ENCODE measurements at places on chromosomes 2 and 18.

GRCh38 chr2:208046686-208047085 is 21.4 kb upstream of the PLEKHM3 start:
- DNase-seq = no peak

- no peak for DNase-seq
Measured at GRCh38 chr2:56671973-56672569, 488.3 kb downstream of the CCDC85A start.

DNA sequence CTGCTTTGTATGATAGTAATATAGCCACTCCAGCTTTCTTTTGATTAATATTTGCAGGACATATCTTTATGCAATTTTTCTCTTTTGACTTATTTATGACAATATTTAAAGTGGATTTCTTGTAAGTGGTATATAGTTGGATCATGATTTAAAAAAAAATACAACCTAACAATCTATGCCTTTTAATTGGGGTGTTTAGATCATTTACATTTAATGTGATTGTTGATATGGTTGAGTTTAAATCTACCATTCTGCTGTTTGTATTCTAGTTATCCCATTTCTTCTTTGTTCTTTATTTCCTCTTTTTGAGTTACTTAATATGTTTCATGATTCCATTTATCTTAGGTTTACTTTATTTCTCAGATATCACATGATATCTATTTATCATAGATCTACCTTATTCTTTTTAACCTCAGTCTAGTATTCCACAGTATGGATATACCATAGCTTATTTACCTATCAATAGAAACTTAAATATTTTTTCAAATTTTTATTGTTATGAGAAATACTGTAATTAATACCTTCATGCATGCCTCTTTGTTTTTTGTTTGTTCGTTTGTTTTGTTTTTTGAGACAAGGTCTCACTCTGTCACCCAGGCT is 19.3 kb upstream of the CIB4 start:
- DNase-seq = no peak

- no peak for DNase-seq
Measured at GRCh38 chr2:137539336-137539735, 424.9 kb upstream of the HNMT start.

DNA sequence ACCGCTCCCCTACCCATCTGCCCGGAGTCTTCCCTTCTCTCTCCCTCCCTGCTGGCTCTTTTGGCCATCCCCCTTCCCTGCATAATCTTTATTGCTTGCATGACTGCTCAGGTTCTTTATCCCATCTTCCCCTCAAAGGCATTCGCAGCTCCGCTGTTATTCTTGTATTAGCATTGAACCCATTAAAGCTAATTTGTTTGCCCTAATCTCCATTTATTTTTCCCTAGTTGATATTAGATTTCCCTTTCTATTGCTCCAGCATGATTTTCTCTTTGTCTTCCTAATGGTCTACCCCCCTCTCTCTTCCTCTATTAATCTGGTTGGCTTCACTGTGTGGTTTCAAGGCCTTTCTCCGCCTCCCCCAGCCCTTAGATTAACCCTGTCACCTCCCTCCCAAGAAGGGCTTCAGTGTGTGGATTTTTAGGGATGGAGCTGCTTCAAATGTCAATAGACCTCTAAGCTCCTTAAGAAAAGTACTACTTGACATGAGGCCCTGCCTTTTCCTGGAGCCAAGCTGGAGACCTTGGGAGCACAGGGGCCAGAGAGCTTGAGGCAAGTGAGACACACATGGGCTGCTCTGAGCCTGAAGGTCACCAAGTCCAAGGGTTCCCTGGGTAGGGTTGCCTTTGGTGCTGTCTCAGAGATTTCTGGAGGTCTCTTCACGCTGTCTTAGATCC is 20.1 kb downstream of the PAX8 start:
- DNase-seq = no peak

- no peak for DNase-seq
Measured at GRCh38 chr2:28615706-28616105, 119.8 kb downstream of the PLB1 start.

- DNase-seq = no peak
Measured at GRCh38 chr18:79856119-79857007, 58.6 kb downstream of the KCNG2 start.

DNA sequence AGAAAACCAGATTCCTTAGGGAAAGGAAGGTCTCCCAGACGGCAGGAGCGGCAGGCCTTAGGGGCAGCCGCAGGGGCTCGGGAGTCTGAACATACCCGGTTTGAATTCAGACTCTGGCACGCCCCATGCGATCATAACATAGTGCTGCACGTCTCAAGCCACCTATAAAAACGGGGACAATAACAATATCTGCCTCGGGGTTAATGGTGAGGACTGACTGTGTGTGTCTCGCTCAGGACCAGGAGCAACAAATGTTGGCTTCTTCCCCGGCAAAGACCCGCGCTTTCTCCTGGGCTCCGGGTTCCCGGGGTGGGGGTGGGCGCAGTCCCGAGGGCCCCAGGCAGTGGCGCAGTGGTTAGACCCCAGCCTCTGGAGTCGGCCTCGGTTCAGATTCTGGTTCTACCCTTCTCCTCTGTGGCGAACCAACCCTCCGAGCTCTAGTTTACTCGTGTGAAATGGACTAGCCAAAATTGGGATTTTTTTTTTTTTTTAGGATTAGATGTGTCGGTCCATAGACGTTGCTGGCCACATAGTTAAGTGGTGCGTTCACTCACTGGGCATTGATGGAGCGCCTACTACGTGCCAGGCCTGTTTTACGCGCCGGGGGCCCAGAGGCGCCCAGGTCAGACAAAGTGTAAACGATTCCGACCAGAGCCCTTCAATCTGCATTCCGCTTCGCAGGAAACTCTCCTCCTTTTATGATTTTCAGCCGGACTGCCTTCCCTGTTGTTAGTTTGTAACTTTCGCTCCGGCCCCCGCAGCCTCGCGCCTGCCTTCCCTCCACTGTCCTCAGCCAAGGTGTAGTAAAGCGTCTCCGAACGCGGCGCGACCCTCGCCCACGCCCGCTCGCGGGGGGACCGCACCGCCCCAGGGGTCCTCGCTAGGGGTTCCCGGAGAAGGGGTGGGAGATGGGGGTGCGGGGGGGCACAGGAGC is 820 bp upstream of the SH3BP4 start:
- DNase-seq = no peak

DNA sequence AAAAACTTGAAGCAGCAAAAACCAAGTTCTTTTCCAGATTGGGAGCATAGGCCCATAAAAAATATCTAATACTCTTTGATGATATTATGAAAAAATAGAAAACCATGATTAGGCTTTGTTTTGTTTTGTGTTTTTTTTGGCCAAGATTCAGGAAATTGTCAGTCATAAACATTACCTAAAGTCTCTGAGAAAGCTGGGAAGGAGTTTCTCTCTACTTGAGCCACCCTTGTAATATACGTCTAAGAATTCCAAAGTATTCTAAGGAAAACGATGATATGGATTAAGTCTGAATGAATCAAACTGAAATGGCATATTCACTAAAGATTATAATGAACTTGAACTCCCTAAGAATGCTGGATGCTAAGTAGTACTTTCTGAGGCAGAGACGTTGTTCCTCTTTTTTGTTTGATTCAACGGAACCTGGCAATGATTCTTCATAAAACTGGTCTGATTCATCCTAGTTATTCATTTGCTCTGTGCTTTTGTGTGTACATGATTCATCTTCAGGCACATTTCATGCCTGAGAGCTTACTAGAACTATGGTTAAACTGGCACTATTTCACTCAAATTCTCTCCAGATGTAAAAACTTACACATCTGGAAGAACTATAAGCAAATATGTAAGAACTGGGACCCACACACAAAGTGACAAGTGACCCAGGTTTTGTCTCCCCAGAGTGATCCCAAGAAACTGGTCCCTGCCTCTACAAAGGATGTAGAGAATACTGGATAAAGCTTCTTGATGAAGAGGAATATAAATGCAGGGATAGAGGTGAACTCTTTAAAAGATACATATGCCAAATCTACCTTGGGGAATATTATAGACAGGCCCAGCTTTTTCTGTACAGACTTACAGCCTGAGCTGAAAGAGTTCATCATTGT is 159.7 kb downstream of the DOCK10 start:
- no peak for DNase-seq

GRCh38 chr2:190849774-190850173 is 30.8 kb upstream of the GLS start:
- no peak for DNase-seq

DNA sequence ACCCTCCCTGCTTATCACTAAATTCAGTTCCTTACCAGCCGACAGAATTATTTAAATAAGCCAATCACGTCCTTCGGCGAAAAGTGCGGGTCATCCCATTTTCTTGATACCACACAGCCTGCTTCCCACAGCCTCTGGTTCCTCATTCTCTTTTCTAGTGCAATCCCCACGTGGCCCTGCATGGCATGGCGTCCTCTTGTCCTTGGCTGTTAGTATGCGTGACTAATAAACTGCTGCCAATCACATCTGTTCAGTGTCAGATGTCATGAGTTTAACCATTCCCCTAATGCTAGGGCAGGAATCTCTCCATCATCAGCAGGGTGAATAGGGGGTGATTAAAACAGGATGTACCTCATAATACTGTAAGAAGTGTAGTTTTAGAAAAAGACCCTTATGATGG is 62.8 kb upstream of the TSPYL6 start:
- DNase-seq = no peak

DNA sequence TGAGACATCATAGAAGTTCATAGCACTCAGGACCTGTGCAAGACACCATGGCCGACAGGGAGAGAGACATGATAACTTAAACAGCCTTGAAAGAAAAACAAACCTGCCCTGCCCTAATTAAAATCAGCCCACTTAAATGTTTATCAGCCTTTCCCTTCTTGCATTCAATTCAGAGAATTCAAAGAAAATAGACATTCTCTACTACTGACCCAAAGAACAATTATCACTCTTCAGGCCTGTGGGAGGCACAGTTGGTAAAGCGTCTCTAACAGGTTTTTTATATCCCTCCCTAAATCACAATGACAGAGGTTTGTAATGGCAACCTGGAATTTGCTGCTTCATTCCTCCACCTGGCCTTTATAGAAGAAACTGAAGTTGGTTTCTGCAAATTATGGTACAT is 1.7 kb downstream of the CDK15 start:
- no peak for DNase-seq

DNA sequence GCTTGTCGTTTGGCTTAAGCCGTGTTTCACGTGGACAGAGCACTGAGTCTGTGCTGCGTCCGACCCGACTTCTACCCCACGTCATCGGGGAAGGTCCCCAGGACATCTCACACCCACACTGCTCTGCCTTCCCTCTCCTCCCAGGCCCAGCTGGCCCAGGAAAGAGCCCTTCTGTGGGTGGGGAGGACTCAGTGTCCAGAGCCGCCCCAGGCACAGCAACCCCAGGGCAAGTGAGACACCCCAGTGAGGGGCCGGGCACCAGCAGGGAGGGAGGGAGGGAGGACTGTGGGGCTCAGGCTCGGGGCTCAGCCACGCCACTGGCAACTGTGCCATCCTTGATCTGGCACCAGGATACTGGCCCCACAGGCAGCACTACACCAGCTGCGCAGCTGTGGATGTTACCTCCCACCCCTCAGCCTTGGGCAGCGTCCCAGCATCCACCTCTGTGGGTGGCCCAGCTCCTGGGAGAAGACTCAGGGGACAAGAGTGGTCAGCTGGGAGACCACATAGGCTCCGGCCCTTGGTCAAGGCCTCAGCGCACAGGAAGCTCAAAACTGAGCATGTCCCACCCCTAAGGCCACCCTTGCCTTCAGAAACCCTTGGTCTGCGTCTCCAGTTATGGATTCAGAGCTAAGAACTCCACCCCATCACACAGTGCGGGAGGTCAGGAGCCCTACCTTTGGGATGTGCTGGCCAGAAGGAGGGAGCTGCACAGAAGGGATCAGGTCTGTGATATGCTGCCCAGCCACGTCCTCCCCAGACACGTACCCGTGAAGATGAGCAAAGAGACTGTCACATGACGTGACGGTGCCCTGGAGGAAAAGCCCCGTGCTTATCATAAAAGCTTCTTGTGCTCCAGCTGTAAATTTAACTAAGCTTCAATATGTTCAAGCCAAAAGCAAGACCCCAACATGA is 11.7 kb downstream of the PASK start:
- no peak for DNase-seq

- no peak for DNase-seq
Measured at GRCh38 chr2:36556842-36557241, 41.1 kb downstream of the FEZ2 start.

DNA sequence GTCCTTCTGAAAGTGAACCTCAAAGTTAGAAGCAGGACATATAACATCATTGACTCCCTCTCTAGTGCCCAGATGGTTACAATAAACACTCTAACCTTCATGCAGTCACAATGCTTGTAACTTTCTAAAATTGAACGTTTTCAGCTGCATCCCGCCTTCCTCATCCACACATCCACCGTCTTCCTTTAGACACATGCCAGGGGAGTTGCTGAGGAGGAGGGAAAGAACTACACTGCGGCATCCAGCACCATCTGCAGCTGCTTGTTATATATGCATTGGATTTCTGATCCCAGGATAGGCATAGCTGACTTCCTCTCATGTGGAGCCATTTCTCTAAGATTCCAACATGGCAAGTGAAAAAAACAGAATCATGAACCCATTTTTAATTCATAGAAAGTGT is 96.8 kb downstream of the FBXO15 start:
- DNase-seq = no peak

- DNase-seq = no peak
Measured at GRCh38 chr18:44798433-44799048, 117.9 kb downstream of the SETBP1 start.

DNA sequence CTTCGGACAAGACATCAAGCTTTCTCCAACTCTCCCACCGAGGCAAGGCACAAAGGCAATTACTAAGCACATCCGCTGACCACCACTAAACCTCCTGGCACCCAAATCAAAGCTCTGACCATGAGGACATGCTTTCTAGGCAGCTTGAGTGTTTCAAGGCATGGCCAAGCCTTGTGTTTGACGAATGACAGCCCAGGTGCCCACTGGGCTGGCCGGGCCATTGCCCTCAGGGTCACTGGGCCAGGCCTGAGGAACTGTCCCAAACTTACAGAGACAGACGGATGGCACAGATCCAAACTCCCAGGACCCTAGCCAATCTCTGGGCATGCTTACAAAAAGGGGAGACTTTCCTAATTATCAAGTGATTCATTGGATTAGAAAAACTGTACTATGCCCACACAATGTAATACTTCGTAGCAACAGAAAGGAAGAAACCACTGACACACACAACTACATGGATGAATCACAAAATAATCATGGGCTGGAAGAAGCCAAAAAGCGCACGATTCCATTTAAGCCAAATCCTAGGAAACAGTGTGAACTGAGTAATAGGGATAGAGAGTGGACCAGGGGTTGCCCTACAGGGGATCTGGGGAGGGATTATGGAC is 20.2 kb downstream of the CRACDL start:
- DNase-seq = no peak

GRCh38 chr2:177611310-177611886 is 218.8 kb downstream of the AGPS start:
- DNase-seq = no peak

All from CD4-positive, alpha-beta T cell treated with Interleukin-15 for 1 hour (primary cell).